ENCODE measurements at places on chromosomes 5 and 9.

- no peak for DNase-seq
Measured at GRCh38 chr5:180990086-180990881, 1.6 kb downstream of the BTNL3 start.

GRCh38 chr5:53479590-53480415, 626 bp upstream of the FST start:
- DNase-seq, result no peak

- DNase-seq, result no peak
Measured at GRCh38 chr5:169354263-169354662, 53.3 kb upstream of the SLIT3 start.

GRCh38 chr9:86405926-86406325, 51.7 kb upstream of the TUT7 start:
- no peak for DNase-seq

DNA sequence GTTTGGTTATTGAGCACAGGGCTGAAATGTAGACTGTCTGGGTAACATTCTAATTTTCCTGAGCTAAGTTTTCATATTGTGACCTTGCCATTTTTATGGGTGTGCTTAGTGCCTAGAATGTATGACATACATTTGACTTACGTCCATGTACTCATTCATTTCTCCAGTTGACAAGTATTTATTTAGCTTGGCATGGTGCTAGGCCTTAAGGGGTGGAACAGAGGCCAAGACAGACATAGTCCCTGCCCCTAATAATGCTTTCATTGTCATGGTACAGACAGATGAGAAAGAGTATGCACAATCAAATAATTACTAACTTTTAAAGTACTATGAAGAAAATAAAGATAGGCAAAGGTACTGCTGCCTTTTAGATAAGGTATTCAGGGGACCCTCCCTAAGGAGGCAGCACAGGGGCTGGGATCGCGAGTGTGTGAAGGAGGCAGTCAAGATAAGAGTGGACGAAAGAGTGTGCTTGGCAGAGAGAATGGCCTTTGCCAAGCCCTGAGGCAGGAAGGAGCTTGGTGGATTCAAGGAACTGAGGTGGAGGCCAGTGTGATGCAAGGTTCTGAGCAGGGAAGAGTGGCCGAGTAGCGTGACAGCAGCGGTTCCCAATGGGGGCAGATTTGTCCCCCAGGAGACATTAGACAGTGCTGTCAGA, 128.0 kb downstream of the PIP5K1B start:
- no peak for DNase-seq

DNA sequence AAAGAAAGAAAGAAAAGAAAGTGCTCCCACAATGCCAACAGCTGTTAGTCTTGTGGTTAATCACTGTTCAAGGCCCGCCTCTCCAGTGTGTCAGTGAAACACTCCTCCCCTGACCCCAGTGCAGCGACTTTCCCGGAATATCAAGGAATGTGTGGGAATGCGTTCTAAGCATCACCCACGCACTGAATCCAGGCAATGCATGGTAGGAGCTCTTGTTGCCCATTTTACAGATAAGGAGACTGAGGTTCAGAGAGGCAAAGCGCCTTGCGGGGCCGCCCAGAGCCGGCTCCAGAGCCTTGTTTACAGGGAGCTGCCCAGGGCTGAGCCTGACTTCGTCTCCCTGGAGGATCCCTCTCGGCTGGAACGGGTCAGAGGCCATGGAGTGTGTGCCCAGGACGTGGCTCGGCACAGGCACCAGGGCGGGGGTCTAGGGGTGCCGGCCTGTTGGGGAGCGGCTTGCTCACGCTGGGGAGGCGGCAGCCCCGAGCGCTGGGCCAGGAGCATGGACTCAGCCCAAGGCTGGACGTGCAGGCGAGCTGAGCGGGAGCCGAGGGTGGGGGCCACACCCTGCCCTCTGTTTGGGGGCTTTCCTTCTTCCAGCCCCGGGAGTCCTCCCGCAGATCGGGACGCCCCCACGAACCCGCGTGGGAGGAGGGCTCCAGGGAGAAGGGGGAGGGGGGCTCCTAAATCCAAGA, 823 bp downstream of the ST6GALNAC6 start:
- DNase-seq, result no peak

- DNase-seq, result no peak
Measured at GRCh38 chr9:5854063-5854790, 21.3 kb upstream of the ERMP1 start.

- no peak for DNase-seq
Measured at GRCh38 chr5:15844871-15845270, 334.7 kb downstream of the MARCHF11 start.

GRCh38 chr9:85038824-85039608, 369.5 kb downstream of the NTRK2 start:
- DNase-seq, result no peak
